ENCODE measurements at places on chromosomes 1 and 21.

DNA sequence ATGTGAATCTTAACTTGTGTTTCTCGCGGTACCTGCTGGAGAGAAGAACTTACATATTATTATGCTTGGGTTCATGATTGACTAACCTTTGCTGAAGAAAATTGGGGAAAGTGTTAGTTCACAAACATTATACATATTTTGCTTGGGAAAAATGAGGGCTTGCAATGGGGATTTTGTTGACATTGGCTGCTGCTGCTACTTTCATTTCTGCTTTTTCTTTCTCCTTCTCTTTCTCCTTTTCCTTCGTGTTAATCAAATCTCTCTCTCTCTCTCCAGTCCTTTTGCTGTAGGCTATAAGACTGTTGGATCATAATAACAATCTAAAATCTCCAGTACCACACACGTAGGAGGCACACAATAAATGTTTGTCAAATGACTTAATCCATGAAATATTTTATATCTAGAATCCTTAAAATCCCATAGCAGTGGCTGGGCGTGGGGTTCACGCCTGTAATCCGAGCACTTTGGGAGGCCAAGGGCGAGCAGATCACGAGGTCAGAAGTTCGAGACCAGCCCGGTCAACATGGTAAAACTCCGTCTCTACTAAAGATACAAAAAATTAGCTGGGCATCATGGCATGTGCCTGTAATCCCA is 23.0 kb downstream of the IRF2BP2 start:
- DNase-seq: no peak

- no peak for DNase-seq
Observed at GRCh38 chr1:14903922-14904321, 249.6 kb upstream of the TMEM51 start.

- DNase-seq: no peak
Observed at GRCh38 chr21:27756191-27756590, 789.3 kb upstream of the ADAMTS5 start.

DNA sequence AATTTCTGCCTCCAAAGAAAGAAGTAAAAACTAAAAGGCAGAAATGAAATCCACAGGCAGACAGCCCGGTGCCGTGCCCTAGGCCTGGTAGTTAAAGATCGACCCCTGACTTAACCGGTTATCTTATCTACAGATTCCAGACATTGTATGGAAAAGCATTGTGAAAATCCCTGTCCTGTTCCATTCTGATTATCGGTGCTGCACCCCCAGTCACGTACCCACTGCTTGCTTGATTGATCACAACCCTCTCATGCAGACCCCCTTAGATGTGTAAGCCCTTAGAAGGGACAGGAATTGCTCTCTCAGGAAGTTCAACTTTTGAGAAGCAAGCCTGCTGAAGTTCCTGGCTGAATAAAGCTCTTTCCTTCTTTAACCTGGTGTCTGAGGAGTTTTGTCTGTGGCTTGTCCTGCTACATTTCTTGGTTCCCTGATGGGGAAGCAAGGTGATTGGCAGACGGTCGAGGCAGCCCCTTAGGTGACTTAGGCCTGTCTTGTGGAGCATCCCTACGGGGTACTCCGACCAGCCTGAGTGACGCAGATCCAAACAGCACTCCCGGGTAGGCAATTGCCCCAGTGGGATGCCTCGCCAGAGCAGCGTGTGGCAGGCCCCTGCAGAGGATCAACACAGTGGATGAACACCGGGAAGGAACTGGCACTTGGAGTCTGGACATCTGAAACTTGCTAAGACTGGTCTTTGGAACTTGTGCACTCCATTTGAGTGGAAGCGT is 111.2 kb upstream of the PPM1J start:
- no peak for DNase-seq

GRCh38 chr1:5603353-5604104 is 388.7 kb downstream of the NPHP4 start:
- no peak for DNase-seq

DNA sequence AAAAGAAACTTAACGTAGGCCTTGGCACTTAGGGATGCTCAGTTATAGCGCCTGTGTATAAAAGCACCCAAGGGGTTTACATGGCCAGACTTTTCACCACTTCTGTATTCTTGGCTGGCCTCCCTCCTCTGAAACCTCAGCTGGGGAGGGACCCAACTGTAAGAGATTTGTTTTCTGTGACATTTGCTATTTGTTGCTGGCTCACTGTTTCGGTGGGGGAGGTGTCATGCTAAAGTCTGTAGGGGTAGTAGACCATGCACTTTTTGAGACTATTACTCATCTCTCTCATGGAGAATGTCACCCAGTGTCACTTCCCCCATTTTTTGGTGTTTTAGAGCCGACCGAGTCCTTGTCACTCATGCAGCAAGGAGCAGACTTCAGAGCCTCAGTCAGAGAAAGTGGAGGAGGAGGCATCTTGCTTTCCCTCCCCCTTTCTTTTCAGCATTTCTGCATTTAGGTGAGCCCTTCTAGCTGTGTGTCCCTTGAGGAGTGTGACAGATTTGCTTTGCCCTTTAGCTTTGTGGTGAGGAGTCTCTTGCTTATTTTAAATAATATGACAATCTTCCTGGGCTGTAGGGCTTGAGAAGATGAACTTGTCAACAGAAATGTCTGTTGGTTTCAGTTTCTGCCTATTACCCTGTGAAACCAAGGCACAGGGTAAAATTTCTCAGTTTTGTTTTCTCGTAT is 160.1 kb downstream of the FASLG start:
- peak; percentile 46 for DNase-seq

DNA sequence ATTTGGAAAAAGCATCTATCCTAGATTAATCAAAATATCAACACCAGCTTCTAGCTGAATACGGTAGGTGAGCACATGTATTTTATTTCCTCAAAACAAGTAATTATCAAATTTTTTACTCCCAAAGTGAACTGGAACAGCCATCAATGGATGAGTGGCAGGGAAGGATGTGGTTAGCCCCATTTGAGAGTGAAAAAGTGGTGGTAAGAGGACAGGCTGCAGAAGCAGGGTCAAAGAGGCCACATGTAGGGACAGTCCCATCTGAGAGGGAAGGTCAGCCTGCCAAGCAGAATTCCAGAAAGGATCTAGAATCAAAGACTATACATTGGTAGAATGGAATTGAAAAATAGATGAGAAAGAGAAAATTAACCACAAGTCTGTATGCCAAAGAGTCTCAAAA is 163.8 kb downstream of the SMYD3 start:
- DNase-seq: no peak

- no peak for DNase-seq
Observed at GRCh38 chr1:6241887-6242740, 1.9 kb upstream of the HES3 start.

- no peak for DNase-seq
Observed at GRCh38 chr1:227556288-227556687, 7.1 kb upstream of the ZNF678 start.

DNA sequence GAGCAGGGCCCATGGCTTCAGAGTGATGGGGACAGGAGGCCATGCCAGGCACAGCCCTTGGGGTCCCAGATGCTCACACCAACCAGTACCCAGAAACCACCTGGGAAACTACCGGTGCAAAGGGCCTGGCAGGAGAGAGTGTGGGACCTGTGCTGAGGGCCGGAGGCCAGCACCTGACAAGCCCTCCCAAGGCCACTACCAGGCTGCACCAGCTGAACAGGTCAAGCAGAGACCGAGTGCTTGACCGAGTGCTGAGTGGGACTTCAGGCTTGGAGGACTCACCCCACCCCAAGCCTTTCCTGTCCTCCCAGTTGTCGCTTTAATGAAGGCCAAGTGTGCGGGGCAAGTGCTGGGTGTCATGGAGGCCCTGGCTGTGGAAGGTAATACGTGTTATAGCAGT is 36.5 kb downstream of the SNAP47 start:
- DNase-seq: no peak

- no peak for DNase-seq
Observed at GRCh38 chr1:67446893-67447292, 16.7 kb upstream of the SERBP1 start.

- DNase-seq: no peak
Observed at GRCh38 chr1:205967554-205968335, 24.5 kb upstream of the SLC26A9 start.

GRCh38 chr21:29172282-29172681 is 41.8 kb downstream of the MAP3K7CL start:
- DNase-seq: no peak

DNA sequence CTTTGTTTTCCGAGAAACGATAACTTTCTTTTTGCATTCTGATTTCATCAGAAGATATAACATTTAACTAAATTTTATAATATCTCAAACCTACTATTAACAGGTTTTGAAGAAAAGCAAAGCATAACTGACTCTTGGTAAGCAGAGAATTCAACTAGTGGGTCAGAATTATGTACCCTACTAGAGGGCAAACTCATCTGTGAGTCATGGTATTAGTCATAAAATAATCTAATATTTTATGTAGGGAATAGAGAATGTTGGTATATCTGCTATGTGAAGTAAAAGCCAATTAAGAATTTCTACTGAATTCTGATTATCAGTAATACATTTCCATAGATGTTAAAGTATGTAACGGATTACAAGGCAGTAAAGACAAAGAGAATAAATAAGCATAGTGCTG is 56.8 kb downstream of the USP1 start:
- no peak for DNase-seq

GRCh38 chr1:229150518-229150917 is 120.4 kb upstream of the RAB4A start:
- no peak for DNase-seq

DNA sequence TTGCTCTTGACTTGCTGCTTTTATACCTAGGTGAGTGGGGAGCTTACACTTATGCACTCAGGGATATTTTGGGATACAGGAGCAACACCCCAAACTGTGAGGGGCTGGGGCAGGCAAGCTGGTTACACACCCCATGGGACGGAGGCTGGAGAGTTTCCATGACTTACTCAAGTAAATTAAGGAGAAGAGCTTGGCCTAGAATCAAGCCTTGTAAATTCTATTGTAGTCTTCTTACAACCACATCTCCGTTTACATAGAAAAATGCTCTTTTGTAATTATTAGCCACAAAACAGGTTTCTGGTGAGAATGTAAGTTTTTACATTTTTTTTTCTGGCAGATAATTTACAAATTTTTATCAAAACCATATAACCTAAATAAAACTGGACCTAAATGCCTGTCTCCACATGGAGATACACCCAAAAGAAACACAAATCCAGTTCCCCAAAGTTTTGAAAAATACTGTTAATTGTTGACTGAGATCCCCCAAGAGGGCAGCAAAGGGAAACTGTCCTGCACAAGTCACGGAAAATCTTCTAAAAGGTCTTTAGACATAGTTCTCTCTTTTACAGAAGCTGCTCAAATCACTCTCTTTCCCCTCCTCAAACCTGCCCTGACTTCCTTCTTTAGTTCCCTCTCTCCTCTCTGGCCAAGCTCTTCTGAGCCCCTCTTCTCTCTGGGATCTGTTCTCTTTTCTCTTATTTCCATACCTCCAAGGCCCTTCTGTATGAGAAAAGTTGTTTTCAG is 134.0 kb downstream of the HIVEP3 start:
- no peak for DNase-seq

DNA sequence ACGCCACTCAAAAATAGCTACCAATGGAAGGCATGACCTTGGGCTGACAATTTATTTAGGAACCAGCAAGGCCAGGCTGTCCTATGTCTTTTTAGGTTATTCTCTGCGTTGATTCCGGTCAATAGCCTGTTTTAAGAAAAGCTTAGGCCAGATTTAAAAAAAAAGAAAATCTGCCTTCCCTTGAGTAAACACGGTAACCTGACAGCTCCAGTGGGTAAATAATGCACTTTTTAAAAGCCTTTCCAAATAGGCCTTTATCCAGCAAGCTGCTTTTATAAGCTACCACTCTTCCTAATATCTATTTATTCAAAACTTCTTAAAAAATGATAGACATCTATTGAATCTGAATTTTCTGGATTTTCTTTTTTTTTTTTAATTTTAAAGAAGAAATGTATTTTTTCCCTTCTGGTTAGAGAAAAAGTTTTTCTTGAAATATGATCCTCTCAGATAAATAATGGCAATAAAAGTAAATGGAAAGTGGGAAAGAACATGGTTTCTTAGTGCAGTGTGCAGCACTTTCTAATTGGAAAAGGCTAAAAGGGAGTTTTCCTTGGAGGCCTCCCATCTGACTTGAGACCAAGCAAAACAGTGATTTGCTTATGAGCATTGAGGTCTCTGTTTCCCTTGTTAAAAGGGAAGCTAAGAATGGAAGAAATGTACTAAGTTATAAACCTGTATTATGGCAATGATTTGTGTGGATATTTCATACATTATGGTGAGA is 281.0 kb upstream of the RUNX1 start:
- no peak for DNase-seq

- DNase-seq: no peak
Observed at GRCh38 chr1:112402682-112403643, 6.9 kb downstream of the CTTNBP2NL start.

GRCh38 chr1:222014001-222014400 is 272.1 kb upstream of the DUSP10 start:
- DNase-seq: no peak

- no peak for DNase-seq
Observed at GRCh38 chr1:56654126-56654923, 9.2 kb downstream of the PRKAA2 start.

DNA sequence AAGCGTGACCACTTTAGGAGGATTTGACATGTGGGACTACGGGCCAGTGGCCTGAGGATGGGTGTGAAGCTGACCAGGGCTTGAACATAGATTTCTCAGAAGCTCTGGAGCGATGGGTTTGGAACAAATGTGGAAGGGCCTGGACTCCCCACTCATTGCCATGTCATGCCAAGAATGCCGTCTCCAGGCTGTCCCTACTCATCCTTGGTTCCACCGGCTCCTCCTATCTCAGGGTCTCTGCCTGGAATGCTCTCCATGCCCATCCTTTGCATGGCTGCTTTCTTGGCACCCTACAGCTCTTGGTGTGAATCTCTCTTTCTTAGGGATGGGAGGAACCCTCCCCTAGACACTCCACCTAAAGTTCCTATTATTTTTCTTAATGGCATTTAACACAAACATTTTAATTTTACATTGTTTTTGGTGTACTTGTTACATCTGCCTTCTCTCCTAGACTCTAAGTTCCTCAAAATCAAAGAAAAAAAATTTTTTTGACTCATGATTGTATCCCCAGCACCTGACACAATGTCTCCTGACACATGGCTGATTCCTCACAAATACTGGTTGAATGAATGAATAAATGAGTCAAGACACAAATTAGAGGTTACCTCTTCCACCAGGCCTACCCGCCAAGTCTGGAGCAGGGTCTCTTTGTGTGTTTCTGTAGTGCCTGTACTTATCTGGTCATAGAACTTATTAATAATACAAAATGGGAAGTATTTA is 114.5 kb downstream of the OMA1 start:
- DNase-seq: no peak

- no peak for DNase-seq
Observed at GRCh38 chr1:121546830-121547591, 362.2 kb downstream of the SRGAP2C start.

DNA sequence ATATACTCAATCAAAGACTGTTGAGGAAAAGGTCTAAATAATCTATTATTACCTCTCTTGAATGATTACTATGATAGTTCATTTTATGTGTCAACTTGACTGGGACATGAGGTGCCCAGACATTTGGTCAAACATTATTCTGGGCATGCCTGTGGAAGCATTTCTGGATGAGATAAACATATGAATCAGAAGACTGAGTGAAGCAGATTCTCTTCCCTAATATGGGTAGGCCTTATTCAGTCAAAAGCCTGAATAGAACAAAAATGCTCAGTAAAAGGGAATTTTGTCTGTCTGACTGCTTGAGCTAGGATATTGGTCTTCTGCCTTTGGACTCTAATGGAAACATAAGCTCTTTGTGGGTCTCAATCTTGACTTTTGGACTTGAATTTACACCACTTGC is 73.3 kb upstream of the SOX13 start:
- no peak for DNase-seq

All from CD4-positive, alpha-beta T cell treated with Interleukin-15 for 4 hours (primary cell).